ENCODE measurements at places on chromosomes 11 and 22. TPM values are rescaled to one million over a fixed set of nuclear protein-coding genes. Genes with fewer than 3 reads are reported as not detected.

- DNase-seq: no peak
Measured at GRCh38 chr11:3823303-3823702, 14.9 kb downstream of the PGAP2 start.

- no peak for DNase-seq
Measured at GRCh38 chr11:85826116-85826855, 15.3 kb upstream of the SYTL2 start.

DNA sequence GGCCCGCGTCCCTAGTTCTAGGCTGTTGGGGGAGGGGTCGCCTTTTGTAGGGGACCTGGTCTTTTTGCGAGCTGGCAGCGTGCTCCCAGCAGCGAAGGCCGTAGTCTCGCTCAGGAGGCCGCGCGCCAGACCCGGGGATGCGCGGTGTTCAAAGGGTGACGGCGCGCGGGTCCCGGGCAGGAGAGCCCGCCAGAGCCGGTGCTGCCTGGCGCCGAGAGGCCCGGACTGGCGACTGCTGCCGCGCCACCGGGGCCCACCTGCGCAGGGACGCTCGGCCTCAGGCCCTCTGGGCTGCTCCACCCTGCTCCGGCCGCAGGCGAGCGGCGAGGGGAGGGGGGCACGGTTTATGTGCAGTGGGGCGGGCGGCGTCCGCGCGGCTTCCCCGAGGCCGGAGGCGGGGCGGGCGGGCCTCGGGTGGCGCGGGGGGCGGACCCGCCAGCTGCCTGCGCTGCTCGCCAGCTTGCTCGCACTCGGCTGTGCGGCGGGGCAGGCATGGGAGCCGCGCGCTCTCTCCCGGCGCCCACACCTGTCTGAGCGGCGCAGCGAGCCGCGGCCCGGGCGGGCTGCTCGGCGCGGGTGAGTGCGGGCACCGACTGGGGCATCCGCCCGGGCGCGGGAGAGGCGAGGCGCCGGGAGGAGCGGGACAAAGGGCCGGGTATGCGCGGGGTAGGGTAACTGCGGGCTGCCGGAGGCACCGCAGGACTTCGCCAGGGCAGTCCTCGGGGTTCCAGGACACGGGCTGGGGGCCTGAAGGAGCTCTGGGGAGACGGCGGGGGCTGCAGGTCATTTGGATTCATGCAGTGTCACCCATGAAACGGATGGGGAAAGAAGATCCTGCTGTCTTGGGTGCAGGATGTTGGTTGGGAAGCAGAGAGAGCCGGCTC lies at the start of gene PRSS23:
TSS of gene PRSS23 (plus strand) at position 467 of the 884 bp plus-strand sequence. CDS start 7,102 bp downstream, outside the sequence.
- peak; percentile 33 for DNase-seq

- no peak for DNase-seq
Measured at GRCh38 chr22:33073989-33074418, 15.8 kb upstream of the SYN3 start.

DNA sequence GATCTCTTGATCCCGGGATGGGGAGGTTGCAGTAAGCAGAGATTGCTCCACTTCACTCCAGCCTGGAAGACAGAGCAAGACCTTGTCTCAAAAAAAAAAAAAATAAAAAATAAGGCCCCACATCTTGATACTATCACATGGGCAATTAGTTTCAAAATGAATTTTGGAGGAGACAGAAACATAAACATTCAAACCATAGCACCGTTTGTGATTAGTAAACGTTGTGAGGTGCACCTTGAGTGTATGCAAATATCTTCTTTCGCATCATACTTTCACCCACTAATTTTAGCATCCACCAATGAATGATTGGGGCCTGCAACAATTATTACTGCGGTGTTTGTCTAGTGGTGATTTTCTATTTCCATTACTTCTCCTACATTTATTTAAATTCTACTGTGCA lies 11.0 kb upstream of the SPDYC start:
- DNase-seq: no peak

DNA sequence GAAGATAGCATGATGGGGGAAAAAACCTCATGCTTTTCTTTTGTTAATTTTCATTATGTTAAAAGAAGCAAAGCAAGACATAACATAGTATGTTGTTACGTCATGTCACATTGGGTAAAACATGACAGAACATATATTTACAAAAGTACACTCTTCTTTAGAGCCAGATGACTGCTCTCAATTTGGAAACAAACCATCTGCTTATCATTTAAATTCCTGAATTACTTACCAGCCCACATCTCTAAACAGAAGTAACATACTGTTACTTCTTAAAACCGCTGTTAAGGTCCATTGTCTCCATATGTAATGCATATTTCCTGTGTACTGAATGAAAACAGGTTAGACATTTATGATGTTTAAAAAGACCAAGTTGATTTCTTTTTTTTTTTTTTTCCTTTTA lies 100.0 kb downstream of the TMEM135 start:
- no peak for DNase-seq

- DNase-seq: no peak
Measured at GRCh38 chr22:21012446-21013407, 2.2 kb upstream of the P2RX6 start.

GRCh38 chr22:49975543-49976389 lies 15.2 kb downstream of the PIM3 start:
- no peak for DNase-seq

DNA sequence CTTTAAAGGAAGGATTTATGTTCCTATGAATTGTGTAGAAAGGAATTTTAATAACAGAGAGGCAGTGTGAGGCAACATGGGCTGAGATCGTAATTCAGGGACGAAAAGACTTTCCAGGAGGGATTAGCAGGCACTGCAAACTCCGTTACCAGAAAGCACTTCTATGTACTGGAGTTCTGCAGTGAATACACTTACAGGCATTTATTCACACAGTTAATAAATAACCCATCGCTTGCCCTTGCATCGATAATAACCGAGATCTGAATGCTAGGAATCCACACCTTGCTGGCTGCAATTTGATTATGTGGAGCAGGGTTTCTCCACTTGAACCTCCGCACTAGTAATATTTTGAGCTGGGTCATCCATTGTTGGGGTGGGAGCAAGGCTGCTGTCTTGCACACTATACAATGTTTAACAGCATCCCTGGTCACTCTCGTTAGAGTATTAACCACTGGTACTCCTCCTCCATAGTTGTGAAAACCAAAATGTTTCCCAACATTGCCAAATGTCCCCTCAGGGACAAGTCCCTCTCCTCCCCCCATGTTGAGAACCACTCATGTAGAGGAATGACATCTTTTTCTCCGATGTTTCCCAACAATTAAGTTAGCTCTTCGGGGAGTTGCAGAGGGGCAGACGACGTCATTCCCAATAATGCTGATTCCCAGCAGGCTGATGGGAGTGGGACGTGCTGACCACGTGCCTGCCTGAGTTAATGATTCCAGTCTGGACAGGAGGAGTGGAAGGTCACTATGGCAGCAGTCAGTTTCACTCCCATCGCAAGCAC lies 99.5 kb downstream of the SNX19 start:
- no peak for DNase-seq

DNA sequence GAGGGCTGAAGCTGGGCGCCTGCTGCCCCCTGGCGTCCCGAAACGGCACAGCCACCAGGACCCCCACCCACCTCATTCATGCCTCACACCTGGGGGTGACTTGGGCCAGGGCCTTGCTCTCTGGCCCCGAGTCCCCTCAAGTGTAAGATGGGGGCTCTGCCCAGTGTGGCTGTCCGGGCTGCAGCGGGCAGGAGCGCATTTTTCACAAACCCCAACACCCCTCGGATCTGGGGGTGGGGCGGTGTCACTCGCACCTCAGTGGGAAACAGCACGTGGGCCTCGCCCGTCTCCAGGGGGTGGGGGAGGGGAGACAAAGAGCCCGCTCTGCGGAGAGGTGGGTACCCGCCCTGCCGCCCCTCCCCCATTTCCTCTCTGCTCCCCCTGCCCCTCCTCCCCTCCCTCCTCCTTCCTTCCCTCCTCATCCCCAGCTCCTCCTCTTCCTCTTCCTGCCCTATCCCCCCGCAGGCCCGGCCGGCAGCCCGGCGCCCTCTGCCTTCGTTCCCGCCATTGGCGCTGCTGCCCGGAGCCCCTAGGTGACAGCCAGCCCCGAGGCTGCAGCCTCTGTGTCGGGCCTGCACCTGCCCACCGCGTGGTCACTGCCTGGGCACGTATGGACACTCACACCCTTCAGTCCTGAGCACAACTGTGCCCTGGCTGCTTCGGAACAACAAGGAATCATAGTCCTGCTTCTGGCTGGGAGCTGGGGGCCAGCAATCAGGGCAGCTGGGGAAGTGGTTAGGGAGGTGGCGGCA lies 6.8 kb upstream of the CDKN1C start:
- DNase-seq: peak; percentile 71

DNA sequence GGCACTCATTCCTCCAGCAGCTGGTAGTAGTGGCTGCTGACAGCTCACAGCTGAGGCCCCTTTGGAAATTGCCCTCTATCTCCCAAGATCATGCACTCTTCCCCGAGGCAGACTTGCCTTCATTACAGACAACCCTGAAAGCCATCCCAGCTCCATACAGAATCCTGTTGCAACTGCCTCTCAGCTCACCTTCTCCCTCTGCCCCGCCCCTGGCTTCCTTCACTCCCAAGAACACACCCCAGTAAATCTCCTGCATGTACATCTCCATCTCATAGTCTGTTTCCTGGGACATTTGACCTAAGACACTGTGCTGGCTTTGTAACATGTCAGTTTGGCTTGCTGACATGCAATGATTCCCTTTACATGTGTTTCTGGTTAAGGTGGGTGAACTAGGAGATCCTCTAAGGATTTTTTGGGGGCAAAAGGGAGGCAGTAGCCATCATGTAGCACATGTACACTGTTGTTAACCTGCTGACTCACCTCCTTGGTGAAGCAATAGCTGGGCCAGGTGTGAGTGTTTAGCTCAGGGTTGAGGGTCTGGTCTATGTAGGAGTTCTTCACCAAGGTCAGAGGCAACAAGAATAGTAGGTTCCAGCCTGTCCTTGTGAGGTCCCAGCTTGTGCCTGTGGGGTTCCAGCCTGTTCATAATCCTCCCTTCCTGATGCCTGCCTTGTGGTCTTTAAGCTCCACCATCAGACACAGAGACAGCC lies 179.6 kb downstream of the CSNK2A3 start:
- no peak for DNase-seq

GRCh38 chr11:64241491-64242374 lies 838 bp downstream of the FKBP2 start:
- DNase-seq: peak; percentile 100

DNA sequence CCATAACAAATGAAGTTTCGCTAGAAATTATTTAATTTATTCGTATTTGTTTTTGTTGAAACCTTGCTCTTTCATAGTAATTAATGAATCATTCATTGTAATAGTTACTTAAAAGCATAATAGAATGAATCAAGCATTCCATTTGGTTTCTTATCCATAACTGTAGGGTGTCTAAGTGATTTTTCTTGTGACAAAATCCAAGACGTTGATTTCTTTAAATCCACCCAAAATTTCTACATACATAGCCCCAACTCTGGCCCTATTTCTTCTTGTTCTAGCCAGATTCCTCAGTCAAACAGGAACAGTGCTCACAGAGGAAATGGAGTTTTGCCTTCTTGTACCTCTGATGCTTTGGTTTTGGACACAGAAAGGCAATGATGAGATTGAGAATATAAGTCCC lies 25.5 kb downstream of the UBASH3B start:
- DNase-seq: no peak

DNA sequence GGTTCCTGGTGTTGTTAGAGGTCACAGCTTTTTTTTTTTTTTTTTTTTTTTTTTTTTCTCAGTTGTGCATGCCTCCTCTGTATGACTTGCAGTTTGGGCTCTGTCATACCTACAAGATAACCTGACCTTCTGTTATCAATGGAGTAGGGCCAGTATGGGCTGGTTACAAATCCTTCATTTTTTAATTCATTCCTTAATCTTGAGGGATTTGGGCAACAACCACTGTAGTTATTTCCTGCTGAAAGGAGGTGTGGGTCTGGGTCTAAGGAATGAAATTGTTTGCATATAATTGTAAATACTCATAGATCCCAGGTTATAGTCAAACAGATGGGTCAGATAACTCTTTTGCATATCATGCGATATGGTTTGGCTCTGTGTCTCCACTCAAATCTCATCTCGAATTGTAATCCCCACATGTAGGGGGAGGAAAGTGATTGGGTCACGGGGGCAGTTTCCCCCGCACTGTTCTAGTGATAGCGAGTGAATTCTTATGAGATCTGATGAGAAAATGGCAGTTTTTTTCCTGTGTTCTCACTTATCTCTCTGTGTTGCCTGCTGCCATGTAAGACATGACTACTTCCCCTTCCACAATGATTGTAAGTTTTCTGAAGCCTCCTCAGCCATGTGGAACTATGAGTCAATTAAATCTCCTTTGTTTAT lies 14.1 kb upstream of the GLYAT start:
- no peak for DNase-seq

GRCh38 chr22:50733521-50734342 lies 4.3 kb upstream of the ACR start:
- no peak for DNase-seq

DNA sequence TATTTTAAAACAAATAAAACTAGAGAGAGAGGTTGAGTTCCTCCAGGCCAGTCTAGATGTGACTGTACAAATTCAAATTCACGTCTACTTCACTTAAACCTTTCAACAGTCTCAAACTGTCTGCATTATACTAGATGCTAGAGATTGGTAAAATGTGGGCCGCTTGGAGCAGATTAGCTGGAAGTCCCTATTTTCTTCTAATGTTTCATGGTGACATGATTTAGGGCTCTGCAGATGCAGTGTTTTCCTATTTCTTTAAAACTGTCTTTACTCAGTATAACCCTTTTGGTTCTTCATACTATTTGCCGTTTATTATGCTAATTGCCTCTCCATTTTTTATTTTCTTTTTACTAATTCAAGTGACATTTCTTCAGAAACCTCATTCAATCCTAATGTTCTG lies 20.4 kb downstream of the OR51E1 start:
- DNase-seq: no peak

- peak; percentile 94 for DNase-seq
Measured at GRCh38 chr11:12673924-12674570, at the start of gene TEAD1. Gene TEAD1, plus strand, starts transcription at chr11:12674421.

The TUB gene
- 13.9 TPM for polyA plus RNA-seq

The LIF gene
- polyA plus RNA-seq: 1.2 TPM

The SPDYC gene
- polyA plus RNA-seq: not detected

The TMA7B gene
- polyA plus RNA-seq: not detected

The OR4C3 gene
- not detected for polyA plus RNA-seq

The HBB gene
- polyA plus RNA-seq: 156 TPM

The PRMT3 gene
- polyA plus RNA-seq: 12.8 TPM

The PKP3 gene
- 30.6 TPM for polyA plus RNA-seq

The SIK3 gene
- polyA plus RNA-seq: 46.1 TPM

The OR5M10 gene
- not detected for polyA plus RNA-seq

The GDPD4 gene
- polyA plus RNA-seq: 0.24 TPM
